ENCODE measurements at places on chromosomes 16 and 17.

GRCh38 chr16:58324792-58325191 is 30.0 kb upstream of the PRSS54 start:
- no peak for DNase-seq

- no peak for DNase-seq
Observed at GRCh38 chr16:59330019-59330670, 596.0 kb upstream of the GOT2 start.

DNA sequence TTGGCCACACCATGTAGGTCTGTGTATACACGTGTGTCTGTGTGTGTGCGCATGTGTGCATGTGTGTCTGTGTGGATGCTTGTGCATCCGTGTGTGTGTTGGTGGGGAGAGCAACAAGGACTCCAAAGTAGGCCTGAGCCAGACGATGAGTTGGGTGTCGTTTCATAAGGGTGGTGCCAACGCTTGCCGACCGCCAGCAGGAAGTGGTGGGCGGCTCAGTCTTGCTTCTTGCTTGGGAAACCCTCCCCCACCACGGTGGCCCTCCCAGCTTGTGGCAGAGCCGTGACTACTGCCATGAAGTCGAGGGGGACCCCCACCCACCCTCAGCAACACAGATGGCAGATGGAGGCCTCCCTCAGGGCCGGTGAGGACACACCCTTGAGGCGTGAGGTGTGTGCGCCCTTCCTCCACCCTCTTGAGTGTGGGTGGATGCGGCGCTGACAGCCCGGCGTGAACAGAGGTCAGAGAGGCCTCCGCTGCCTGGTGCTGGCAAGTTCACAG is 17.5 kb downstream of the SBK1 start:
- DNase-seq = peak; percentile 91

DNA sequence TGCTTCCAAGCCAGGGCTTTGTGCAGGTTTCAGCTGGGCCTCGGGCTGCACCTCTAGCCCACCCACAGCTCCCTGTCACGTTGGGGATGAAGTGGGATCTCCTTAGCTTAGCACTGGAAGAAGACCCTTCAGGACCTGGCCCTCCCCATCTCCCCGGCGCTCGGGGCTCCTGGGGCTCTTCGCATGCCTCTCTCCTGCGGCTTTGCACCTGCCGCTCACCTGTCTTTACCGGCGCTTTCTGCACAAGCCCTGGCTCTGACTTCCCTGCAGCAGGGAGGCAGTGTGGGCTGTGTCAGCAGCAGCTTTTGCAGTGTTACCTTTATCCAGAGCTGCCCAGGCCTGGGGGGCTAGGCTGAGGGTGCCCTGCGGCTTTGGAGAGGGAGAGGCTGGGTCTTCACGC is 52.3 kb downstream of the NT5M start:
- DNase-seq = no peak

Measured in CD4-positive, alpha-beta T cell treated with Interleukin-6 for 4 hours (primary cell).